ENCODE measurements at places on chromosomes 1 and 21. TPM values are rescaled to one million over a fixed set of nuclear protein-coding genes. Genes with fewer than 3 reads are reported as not detected.
A peak's percentile ranks its signal among the peaks of the same experiment; 100 is the strongest.

GRCh38 chr1:214019499-214019898 lies 31.7 kb downstream of the PROX1 start:
- DNase-seq, result no peak

Gene NR1I3
- not detected for total RNA-seq

DNA sequence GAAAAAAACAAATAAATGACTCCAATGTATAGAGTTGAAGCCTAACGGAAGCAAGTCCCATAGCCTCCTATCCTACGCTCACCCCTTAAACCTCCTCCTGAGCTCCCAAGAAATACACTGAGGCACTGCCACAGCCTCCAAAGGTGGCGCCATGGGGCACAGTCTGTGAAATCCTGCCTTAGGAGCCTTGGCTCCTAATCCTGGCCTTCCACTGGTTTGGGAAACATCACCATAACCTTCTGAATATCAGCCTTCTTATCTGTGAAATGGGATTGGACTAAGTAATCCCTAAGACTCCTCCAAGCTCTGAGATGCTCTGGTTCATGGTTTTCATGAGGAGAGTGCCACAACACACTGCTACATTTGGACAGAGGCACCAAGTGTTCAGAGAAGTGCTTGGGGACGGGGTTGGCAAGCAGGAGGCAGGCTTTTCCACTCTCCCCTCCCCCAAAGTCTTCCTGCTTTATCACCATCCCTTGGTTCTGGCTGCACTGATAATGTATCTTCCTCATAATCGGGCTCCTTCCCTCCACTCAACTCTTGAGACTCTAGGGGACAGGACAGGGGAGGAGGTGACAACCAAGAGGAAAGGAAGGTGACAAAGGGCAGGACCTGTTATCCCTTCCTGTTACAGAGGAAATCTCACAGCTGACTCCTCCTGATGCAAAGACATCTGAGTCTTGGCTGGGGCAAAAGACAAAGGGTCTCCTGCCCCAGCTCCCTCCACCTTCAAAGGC lies 2.7 kb downstream of the SLAMF7 start:
- no peak for DNase-seq

DNA sequence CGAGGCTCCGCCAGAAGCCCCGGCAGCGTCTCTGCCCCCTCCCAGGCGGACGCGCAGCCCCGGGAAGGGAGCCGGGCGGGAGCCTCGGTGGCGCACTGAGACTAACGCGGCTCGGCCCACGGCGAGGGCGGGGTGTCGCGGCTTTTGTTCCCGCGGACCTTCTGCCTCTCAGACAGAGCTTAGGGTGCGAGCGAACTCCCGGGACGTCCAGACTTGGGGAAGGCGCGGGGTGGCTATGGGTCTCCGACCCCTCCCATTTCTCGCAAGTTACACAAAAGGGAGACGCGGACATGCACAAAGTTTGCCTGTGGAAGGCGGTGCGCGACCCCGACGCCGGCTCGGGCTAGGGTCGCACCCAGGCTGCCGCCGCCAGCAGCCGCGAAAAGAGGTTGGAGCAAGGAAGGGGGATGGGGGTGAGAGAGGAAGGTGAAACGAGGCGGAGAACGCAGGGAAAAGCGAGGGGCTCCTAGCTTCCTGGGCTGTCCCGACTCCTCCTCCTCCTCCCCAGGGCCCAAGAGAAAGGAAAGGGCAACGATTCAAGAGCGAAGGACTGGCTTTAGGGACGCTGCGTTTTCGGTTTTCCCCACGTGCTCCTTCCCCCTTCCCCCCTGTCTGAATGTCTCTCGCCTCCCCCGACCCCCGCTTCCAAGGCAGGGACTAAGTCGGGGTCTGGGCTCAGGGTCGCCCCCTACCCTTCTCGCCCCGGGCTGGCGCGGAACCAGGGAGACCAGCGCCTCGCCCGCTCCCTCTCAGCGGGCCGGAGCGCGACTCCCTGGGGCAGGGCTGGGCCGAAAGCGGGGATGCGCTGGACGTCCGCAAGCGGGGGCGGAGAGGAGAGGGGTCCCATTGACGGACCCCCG lies 729 bp downstream of the APP start:
- DNase-seq, result peak; percentile 67

Gene MCOLN3
- 0.75 TPM for total RNA-seq
